Activated CD4-positive, alpha-beta T cell treated with anti-CD3 and anti-CD28 coated beads for 1 hour (primary cell): ENCODE measurements at places on chromosomes 5 and 9.

DNA sequence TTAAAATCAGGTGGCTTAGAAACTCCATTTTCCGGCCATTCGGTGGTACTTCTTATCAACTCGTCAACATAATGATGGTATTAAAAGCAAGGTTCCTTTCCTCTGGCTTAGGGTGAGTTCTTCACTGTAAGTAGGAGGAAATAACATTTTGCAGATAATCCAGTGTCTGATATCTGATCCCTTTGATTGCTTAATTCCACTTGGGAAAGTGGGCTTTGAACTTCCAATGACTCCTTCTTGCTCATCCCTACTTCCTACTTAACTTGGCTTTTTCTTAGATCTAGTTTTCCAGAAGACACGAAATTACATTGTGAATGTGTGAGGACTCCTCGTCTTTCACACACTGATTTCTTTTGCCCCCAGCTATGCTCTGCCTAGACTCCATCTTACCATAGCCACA is 31.5 kb downstream of the DDX31 start:
- DNase-seq = no peak

DNA sequence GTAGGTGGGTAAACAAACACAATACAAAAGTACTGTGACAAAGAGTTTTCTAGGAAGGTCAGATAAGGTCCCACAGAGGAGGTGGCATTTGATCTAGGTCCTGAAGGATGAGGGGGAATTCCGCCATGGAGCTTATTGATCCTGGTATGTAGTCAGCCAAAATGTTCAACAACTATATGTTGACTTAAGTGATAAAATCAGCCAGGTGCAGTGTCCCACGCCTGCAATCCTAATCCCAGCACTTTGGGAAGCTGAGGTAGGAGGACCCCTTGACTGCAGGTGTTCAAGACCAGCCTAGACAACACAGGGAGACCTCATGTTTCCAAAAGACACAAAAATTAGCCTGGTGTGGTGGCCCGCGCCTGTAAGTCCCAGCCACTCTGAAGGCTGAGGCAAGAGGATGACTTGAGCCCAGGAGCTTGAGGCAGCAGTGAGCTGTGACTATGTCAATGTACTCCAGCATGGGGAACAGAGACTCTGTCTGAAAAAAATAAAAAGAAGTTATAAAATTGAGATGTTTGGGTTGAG is 46.4 kb upstream of the PLIN2 start:
- no peak for DNase-seq

DNA sequence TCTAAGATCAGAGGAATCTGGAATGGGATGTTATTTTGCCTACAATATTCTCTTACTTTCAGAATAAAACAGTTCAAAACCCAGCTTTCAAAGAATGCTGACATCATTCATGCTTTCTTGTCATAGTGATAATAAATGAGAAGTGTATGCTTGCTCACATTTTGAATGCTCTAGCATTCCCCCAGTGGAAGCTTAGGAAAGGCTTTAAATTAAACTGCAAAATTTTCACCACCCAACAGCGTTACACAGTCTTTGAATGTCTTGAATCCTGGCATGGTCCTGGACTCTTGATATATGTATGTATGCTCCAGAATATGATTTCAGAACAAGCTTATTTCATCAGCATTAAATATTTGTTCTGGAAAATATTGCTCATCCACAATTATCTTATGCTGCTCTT is 964.3 kb upstream of the NUDT12 start:
- DNase-seq = no peak

GRCh38 chr5:60195083-60195482 is 301.6 kb upstream of the PDE4D start:
- no peak for DNase-seq

DNA sequence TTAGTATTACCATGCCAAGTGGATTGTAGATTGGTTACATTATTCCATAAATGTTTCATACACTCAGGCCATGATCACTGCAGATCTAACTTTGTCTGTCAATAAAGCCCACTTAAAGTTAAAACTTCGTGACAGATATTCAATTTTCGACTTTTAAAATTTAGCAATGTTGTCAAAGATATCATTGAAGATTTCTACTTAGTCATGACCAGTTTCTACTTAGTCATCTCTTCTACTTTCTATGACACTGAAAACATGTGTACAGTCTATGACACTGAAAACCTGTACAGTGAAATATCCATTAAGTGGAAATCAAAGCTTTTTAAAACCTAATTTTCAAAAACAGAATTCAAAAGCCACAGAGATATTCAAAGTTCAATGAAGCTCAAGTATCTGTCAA is 258.2 kb downstream of the MCTP1 start:
- DNase-seq = no peak

DNA sequence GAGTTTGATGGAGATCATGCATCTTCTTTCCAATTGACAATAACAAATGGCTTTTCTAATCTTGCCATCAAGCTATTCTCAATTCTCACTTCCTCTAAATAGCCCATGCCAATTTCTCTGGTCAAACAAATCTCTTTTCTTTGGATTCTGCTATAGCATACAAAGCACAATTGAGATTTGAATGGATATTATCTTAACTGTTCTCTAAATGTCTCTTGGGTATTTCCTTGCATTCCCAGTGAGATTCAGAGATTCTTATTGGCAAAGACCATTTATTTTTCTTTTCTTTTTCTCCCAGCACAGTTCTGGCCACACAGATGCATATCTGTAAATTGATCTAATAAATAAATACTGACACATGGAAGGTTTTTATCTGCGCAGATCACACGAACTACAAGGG is at the start of gene OR1N2:
Gene OR1N2, plus strand, starts transcription at position 301 of the 400 bp plus-strand sequence. CDS start 100 bp downstream, outside the sequence.
- DNase-seq = no peak

DNA sequence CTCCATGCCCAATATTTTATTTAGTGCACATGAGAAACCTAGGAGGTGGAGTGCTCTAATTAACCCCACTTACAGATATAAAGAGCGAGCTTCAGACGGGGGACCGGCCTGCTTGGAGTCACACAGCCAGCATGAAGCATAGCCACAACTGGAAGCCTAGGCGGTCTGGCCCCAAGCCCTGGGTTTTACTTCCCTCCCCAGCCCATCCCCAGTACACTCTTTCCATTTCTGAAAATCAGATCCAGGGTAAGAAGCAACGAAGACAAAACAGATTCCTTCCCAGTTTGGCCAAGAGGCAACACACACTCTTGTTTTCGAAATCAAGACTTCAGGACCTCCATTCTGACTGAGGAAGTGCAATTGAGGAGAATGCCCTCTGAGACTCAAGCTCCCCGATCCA is 27.1 kb downstream of the KCNMB1 start:
- DNase-seq = no peak

DNA sequence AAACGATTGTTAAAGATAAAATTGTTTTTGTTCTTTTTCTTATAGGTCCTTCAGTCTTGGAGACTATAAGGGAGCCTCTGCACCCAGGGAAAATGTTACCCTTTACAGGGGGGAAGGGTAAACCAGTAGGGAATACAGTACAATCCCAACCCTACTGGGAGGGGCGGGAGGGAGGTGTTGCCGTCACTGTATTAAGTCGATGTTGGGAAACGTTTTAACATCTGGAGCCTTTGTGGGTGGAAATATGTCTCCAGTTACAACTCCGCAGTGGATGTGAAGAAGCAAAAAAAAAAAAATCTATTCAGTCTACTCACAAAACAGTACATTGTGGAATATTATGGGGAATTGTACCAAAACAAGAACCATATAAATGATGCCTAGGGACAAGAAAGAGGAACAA is 47.2 kb upstream of the FCHO2 start:
- DNase-seq = no peak

- DNase-seq = no peak
Observed at GRCh38 chr9:123832858-123833650, 96.9 kb downstream of the DENND1A start.

- DNase-seq = no peak
Observed at GRCh38 chr9:120659209-120659608, 55.1 kb downstream of the MEGF9 start.

DNA sequence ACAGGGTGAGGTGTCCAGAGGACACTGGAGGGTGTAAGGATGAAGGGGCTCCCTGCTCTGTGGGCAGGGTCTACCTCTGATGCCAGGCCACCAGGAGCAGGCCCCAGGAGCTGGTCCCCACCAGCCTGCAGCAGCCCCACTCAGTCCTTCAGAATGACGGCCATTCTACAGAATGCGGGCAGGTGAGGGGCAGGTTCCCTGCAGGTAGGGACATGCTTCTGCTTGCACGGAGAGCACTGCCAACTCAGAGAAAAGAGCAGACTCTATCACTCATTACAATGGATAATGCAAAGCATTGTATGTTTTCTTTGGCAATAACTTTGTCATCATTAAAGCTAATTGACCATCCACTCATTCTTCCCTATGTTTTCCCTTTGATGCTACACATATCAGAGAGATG is 39.0 kb downstream of the DDX31 start:
- no peak for DNase-seq

DNA sequence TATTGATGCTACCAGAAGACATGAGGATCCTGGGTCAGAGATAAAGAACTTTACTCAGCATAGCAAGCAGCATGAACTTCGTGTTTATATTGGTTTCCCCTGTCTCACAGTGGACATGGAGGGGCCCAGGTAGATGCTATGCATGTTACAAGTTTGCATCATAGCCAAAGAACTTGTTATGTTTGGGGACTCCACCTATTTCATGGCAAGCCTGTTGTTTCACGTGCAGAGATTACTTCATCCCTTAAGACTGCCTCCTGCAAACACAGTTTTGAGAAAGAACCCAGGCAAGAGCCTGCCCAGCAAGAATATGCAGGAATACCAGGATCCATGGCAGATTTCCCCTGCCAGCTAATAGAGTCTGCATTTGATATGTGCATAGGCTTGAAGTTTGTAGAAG is 68.4 kb downstream of the RCL1 start:
- no peak for DNase-seq

DNA sequence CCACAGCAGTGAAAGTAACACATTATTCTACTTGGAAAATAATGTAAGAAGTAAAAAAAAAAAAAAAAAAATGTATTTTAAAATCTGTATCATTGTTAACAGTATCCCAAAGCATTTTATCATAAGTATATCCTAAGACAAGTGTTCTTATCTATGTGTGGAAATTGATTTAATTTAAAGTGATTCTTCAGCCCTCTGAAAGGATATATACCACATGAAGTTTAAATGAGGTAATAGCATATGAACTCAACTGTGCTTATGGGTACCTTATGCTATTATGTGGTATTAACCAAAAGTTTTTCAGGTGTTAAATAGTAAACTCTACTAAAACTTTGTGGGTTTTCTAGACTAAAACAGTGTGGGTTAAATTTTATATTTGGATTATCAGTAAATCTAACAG is 2.8 kb upstream of the SECISBP2 start:
- DNase-seq = no peak

DNA sequence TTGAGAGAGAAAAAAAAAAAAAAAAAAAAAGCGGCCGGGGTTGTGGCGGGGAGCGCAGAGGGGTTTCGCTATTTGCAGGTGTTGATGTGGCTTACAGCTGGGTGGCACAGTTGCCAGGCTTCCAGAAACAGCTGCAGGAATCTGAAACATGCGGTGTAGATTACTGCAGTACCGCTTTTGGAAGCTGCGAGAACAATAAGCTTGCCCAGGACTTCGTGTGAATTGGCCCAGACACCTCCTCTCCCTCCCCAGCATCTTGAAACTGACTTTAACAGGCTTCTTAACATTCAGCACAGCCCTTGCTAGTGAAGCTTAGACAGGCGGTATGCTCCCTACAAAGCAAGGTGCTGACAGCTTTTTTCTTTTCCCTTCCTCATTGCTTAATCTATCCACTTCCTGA is 104.0 kb downstream of the ATP10B start:
- DNase-seq = no peak

DNA sequence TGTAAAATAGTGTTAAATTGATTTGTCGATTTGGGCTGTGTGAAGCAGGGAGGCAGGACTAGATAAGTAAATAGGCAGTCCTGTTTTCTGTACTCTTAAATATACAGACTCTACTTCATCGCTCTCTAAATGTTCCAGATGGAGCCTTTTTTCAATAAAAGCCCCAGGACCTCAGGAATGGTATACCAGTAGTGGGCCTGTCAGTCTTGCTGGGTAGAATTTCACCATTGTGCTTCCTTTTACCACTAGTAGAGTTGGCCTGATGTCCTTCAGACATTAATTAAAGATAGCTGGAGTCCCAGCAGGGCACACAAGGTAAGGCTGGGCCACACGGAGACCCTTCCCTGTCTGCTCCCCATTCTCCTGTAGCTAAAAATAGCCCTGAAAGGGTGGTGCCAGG is 6.0 kb downstream of the SNX18 start:
- no peak for DNase-seq

GRCh38 chr5:113178073-113178779 is 201.6 kb downstream of the DCP2 start:
- DNase-seq = no peak

GRCh38 chr9:36101916-36102741 is 34.4 kb upstream of the GLIPR2 start:
- DNase-seq = no peak

DNA sequence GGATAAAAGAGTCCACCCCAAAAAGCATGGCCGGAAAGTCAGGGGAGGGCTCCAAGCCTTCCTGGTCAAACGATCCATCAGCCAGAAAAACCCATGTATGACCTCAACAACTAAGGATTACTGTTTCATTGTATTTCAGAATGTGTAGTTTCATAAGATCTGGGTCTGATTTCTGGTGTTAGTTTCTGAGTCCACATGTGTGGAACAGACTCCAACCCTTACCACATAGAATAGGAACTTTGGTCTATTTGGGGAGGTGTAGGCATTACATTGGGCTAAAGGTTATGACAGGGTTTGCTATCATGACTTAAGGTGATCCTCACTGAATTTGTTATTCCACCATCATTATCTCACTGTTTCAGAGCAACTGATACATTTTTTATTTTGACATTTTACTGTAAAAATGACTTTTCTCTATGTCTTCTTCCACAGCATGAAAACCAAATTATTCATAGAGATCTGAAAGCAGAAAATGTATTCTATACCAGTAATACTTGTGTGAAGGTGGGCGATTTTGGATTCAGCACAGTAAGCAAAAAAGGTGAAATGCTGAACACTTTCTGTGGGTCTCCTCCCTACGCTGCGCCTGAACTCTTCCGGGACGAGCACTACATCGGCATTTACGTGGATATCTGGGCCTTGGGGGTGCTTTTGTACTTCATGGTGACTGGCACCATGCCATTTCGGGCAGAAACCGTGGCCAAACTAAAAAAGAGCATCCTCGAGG is 33.5 kb downstream of the HMGCS1 start:
- DNase-seq = no peak

DNA sequence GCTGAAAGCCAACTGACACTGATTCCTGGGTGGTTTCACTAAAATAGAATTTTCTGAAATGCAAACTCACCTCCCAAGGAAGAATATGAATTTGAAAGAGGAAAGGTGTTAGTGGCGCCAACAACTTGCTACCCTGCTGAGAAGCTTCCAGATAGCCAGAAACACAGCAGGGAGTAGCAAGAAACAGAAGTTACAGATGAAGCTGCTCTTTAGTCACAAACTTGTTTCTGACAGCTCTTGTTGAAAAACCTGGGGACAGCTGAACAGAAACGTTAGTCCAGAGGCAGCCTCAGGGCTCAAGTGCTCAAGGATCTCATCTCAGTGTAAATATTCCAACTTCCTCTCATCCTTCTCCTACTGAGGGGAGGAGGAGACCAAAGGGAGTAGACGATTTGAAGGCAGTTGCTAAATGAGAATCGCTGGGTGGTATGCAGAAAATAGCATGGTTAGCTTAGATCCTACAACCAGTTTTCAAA is 184.1 kb downstream of the PDE4D start:
- no peak for DNase-seq
